ENCODE measurements at places on chromosomes 7 and 10. TPM values are rescaled to one million over a fixed set of nuclear protein-coding genes. Genes with fewer than 3 reads are reported as not detected.

PRPS1L1 gene
- polyA plus RNA-seq: not detected

POLR2J2 gene
- polyA plus RNA-seq: 6.2 TPM

LGI1 gene
- polyA plus RNA-seq: not detected

OR6V1 gene
- not detected for polyA plus RNA-seq

SMARCD3 gene
- not detected for polyA plus RNA-seq

NKX1-2 gene
- not detected for polyA plus RNA-seq

CHST15 gene
- polyA plus RNA-seq: 14.6 TPM

HNRNPH3 gene
- polyA plus RNA-seq: 134 TPM

PIP gene
- polyA plus RNA-seq: not detected

OR2A2 gene
- polyA plus RNA-seq: not detected

HMX2 gene
- not detected for polyA plus RNA-seq

LIPM gene
- polyA plus RNA-seq: not detected

PARP12 gene
- polyA plus RNA-seq: 40.5 TPM

CASTOR2 gene
- 0.40 TPM for polyA plus RNA-seq

MMRN2 gene
- polyA plus RNA-seq: not detected

Measured in naive B cell (primary cell).